ENCODE measurements at places on chromosomes 7 and 10.

- DNase-seq, result no peak
Observed at GRCh38 chr7:133820584-133820983, 306.6 kb upstream of the LRGUK start.

DNA sequence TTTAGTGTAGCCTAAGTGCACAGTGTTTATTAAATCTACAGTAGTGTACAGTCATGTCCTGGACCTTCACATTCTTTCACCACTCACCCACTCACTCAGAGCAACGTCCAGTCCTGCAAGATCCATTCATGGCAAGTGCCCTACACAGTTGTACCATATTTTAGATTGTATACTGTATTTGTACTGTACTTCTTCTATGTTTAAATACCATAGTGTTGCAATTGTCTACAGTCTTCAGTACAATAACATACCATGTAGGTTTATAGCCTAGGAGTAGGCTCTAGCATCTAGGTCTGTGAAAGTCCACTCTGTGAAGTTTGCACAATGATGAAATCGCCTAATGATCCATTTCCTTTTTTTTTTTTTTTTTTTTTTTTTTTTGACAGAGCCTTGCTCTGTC is 12.0 kb downstream of the EEPD1 start:
- no peak for DNase-seq

- no peak for DNase-seq
Observed at GRCh38 chr7:46902463-46902862, 679.4 kb downstream of the TNS3 start.

DNA sequence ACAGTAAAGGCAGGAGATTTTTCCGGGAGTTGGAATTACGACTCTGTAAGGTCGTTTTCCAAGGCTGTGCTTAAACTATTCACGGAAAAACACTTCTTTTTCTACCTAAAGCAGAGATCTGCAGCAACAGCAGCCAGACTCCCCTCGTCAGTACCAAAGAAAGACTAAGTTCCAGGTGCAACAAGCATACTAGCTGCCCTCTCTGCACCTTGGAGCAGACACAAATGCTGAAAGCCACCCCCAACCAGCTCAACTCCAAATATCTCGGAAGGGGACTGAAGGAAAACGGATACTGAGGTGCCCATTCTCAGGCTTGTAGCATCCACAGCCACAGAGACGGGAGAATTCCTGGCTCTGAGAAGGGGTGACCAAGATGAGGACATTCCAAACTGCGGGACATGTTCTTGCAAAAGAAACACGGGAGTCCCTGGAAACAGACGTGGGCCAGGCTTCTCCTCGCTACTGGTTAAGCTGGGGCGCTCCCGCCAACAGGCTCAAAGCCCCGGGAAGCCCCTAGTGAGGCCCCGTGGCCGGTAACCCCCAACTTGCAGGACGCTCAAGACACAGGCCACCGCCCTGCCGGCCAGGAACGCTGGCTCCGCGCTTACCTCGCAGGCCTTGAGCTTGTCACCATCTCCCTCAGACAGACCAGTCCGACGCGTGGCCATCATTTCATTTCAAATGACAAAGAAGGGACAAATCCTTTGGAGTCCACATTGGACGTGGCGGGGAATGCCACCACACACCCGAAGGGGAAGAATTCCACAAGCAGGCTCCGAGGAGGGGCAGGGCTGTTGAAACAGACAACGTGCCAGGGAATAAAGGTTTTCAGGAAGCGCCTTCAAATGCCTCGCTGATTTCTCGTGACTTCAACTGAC is 2.2 kb downstream of the ARHGAP21 start:
- DNase-seq, result peak; percentile 74

- no peak for DNase-seq
Observed at GRCh38 chr7:146948703-146949102, 832.1 kb downstream of the CNTNAP2 start.

- DNase-seq, result no peak
Observed at GRCh38 chr10:70902661-70903261, 14.4 kb upstream of the PCBD1 start.

GRCh38 chr10:8298896-8299570 is 244.5 kb downstream of the GATA3 start:
- DNase-seq, result no peak

DNA sequence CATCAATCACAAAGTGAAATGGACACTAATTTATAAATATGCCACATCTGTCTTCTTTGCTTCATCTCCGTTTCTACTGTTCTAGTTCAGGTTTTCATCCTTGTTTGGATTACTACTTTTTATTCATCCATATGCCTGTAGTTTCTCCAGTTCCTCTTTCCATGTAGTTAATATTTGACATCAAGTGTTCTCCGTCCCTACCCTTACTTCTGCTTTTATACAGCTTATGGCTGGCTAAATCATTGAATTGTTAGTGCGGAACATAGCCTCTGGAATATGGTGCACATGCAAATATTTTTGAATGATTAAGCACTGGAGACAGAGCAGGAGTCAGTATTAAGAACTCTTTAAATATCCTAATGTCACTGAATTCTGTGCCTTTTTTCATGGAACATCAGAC is 230.0 kb upstream of the PPP1R3A start:
- DNase-seq, result no peak

- no peak for DNase-seq
Observed at GRCh38 chr7:116786791-116787443, 75.5 kb upstream of the CAPZA2 start.

- DNase-seq, result no peak
Observed at GRCh38 chr7:68807666-68808065, 790.6 kb upstream of the AUTS2 start.

- DNase-seq, result no peak
Observed at GRCh38 chr10:46264336-46264735, 22.5 kb upstream of the ANTXRL start.

- DNase-seq, result no peak
Observed at GRCh38 chr7:151374139-151374538, 32.5 kb downstream of the NUB1 start.

- DNase-seq, result no peak
Observed at GRCh38 chr7:54955296-54955695, 63.5 kb upstream of the EGFR start.
